ENCODE measurements at places on chromosomes 3 and 15. TPM values are rescaled to one million over a fixed set of nuclear protein-coding genes. Genes with fewer than 3 reads are reported as not detected.

The AHSG gene
- polyA plus RNA-seq: not detected

The TRH gene
- 0.18 TPM for polyA plus RNA-seq

The DLEC1 gene
- 0.34 TPM for polyA plus RNA-seq

The DPPA2 gene
- not detected for polyA plus RNA-seq

The CCR1 gene
- polyA plus RNA-seq: 5.5 TPM

The GOLGA8S gene
- 0.06 TPM for polyA plus RNA-seq

The C2CD4B gene
- polyA plus RNA-seq: 8.8 TPM

The SKOR1 gene
- polyA plus RNA-seq: 0.40 TPM

The DNAJB11 gene
- polyA plus RNA-seq: 44.9 TPM

The ATRIP gene
- polyA plus RNA-seq: 4.0 TPM

The GNAT1 gene
- polyA plus RNA-seq: not detected

The ACAA1 gene
- 67.1 TPM for polyA plus RNA-seq

The GOLGA8G gene
- not detected for polyA plus RNA-seq

The COL6A6 gene
- 0.22 TPM for polyA plus RNA-seq

The SERPINI2 gene
- polyA plus RNA-seq: 0.90 TPM

The C15orf62 gene
- 0.67 TPM for polyA plus RNA-seq

The IMPG2 gene
- polyA plus RNA-seq: under 0.01 TPM

The LRRN1 gene
- 1.6 TPM for polyA plus RNA-seq

The EOMES gene
- not detected for polyA plus RNA-seq

The CPN2 gene
- polyA plus RNA-seq: 0.58 TPM

The CDCP1 gene
- 4.6 TPM for polyA plus RNA-seq

The ABI3BP gene
- polyA plus RNA-seq: 16.1 TPM
